Thoracic aorta (tissue), 2 donors: ENCODE measurements at places on chromosomes 1 and 21. TPM values are rescaled to one million over a fixed set of nuclear protein-coding genes. Genes with fewer than 3 reads are reported as not detected.
A peak's percentile ranks its signal among the peaks of the same experiment; 100 is the strongest.

Gene ZFP69
- total RNA-seq: 3.2 TPM

Gene MYBPH
- not detected for total RNA-seq

GRCh38 chr1:178594133-178594532, 81.2 kb downstream of the TEX35 start:
- H3K4me1 ChIP-seq: no peaks in the 10 kb centered on the region
- no peaks in the 10 kb centered on the region for H3K36me3 ChIP-seq
- H3K4me3 ChIP-seq: no peak overlapping the region
- H3K27ac ChIP-seq: no peak overlapping the region
- no peaks in the 10 kb centered on the region for H3K27me3 ChIP-seq
- no peak for DNase-seq

DNA sequence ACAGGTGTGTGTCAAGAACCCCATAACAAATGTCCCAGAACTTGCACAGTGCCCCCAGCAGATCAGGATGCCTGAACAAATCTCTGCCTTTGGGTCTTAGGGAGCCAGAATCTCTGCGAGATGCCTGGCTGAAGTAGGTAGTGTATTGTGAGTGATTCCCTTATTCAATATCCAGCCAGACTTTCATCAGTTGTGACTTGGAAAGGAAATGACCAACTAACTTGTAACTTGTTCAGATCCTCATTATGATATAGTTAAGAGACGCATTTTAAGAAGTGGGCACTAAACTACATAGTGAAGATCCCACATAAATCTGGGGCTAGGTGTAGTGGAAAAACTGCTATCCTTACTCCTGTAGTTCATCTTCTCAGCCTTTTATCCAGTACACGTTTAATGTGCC, 11.8 kb downstream of the OLIG2 start:
- no peak overlapping the region for H3K27ac ChIP-seq
- H3K4me3 ChIP-seq: no peak overlapping the region
- no peaks in the 10 kb centered on the region for H3K36me3 ChIP-seq
- no peak for DNase-seq
- no peaks in the 10 kb centered on the region for H3K27me3 ChIP-seq
- H3K4me1 ChIP-seq: no peaks in the 10 kb centered on the region

GRCh38 chr1:156690675-156691036, 13.4 kb upstream of the NES start:
- DNase-seq: no peak
- H3K4me1 ChIP-seq: peaks cover 4% of the 10 kb centered on the region
- H3K4me3 ChIP-seq: no peak overlapping the region
- no peak overlapping the region for H3K27ac ChIP-seq
- peaks cover 10% of the 10 kb centered on the region for H3K27me3 ChIP-seq

- no peak overlapping the region for H3K27ac ChIP-seq
- H3K36me3 ChIP-seq: no peaks in the 10 kb centered on the region
- no peaks in the 10 kb centered on the region for H3K4me1 ChIP-seq
- H3K27me3 ChIP-seq: no peaks in the 10 kb centered on the region
- no peak overlapping the region for H3K4me3 ChIP-seq
Measured at GRCh38 chr1:240413732-240414131, 198.2 kb downstream of the GREM2 start.

Gene TTC22
- total RNA-seq: 0.63 TPM

Gene MNDA
- total RNA-seq: 11.0 TPM

Gene HEYL
- total RNA-seq: 91.2 TPM

Gene HPCAL4
- not detected for total RNA-seq

GRCh38 chr1:32991386-32991785, 26.8 kb upstream of the RNF19B start:
- H3K4me1 ChIP-seq: peaks cover 24% of the 10 kb centered on the region
- no peaks in the 10 kb centered on the region for H3K36me3 ChIP-seq
- DNase-seq: no peak
- no peak overlapping the region for H3K4me3 ChIP-seq
- no peaks in the 10 kb centered on the region for H3K27me3 ChIP-seq

- peaks cover 22% of the 10 kb centered on the region for H3K4me1 ChIP-seq
- H3K4me3 ChIP-seq: no peak overlapping the region
- DNase-seq: no peak
- peak overlapping the region; percentile 79 for H3K27ac ChIP-seq
- H3K27me3 ChIP-seq: no peaks in the 10 kb centered on the region
Measured at GRCh38 chr1:32063261-32063681, 9.5 kb upstream of the TMEM39B start.

DNA sequence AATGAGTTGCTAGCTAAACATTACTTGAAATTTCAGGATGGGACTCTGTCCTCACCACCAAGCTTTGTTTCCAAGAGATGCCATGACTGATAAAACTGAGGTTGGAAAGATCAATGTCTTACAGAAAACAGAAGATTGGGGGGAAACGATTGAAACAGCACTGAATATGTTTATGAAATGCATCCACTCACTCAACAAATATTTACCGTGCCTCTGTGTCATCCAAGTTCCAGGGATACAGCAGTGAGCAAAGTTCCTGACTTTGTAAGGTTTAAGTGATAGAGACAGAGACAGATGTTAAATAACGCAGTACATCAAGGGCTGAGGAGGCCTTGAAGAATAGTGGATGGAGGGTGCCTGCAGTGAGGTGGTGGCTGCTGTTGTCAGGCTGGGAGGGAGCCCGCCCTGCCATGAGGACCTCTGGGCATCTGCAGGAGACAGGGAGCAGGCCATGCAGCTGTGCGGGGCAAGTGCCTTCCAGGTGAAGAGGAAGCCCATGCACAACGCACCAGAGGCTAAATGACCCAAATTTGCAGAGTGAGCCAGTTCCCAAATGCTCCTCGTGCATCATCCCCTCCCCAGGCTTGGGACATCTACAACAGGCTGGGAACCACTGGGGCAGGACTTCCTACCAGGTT, 108.0 kb downstream of the HLCS start:
- peaks cover 3% of the 10 kb centered on the region for H3K4me1 ChIP-seq
- H3K27ac ChIP-seq: no peak overlapping the region
- H3K4me3 ChIP-seq: no peak overlapping the region
- no peaks in the 10 kb centered on the region for H3K27me3 ChIP-seq
- no peaks in the 10 kb centered on the region for H3K36me3 ChIP-seq
- DNase-seq: no peak

DNA sequence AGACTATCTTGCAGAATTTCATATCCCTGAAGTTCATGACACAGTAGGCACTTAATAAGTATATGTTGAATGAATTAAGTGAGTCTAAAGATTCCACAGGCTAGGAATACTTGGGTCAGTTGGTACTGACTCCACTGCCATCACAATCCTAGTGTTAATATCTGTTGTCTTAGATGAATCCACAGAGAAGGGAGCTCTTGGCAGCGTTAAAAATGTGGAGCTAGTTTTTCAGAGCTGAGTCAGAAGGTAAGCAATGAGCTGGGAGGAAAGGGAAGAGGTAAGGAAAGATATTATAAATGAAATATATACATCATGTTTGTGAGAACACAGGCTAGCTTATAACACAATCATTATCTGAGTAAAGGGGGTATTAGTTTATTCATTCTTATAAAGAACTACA, 21.8 kb upstream of the GORAB start:
- no peaks in the 10 kb centered on the region for H3K36me3 ChIP-seq
- H3K27ac ChIP-seq: no peak overlapping the region
- H3K27me3 ChIP-seq: no peaks in the 10 kb centered on the region
- H3K4me1 ChIP-seq: no peaks in the 10 kb centered on the region

GRCh38 chr1:99755664-99756063, 10.8 kb downstream of the FRRS1 start:
- no peak for DNase-seq
- H3K27me3 ChIP-seq: no peaks in the 10 kb centered on the region
- H3K27ac ChIP-seq: no peak overlapping the region
- no peak overlapping the region for H3K4me3 ChIP-seq
- no peaks in the 10 kb centered on the region for H3K36me3 ChIP-seq

Gene EIF4G3
- total RNA-seq: 43.1 TPM

GRCh38 chr1:27053977-27054753, 41.5 kb upstream of the TENT5B start:
- H3K4me3 ChIP-seq: no peak overlapping the region
- DNase-seq: no peak
- no peaks in the 10 kb centered on the region for H3K4me1 ChIP-seq
- no peaks in the 10 kb centered on the region for H3K27me3 ChIP-seq
- H3K36me3 ChIP-seq: no peaks in the 10 kb centered on the region
